GOT3 (cell line): ENCODE measurements at places on chromosomes 2 and 18.

DNA sequence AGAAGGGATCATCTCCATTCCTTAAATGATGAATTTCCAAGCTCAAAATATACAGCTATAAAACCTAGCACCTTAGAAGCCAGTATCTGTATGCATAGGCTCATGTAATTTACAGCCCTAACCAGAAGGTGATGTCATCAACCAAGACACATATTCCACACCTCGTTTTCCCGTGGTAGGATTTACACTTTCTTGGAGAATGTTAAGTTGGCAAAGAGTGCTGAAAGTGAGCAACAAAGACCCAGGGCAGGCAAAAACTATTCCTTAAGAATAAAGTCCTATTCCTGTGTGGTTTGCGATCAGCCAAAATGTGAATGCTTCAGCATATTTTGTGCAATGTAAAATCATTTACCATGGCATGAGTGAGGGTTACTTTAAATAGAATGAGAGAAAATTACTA, 247.1 kb downstream of the OSR1 start:
- no peak for DNase-seq

DNA sequence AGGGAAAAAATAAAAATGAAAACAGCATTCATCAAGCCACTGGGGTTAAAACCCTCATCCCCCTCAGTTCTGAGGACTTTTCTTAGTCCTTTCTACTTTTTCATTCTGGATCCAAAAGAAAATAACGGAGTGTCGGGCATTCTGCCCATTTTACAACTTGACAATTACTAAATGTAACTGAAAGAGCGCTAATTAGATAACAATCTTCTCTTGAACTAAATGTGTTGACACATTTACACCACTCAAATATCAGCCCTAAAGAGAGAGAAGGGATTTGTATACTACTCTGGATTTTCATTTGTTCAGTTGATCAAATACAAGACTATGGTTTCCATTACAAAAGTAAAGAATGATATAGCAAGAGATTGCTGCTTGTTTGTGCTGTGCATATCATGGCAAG, 27.5 kb downstream of the ABCA12 start:
- no peak for DNase-seq

DNA sequence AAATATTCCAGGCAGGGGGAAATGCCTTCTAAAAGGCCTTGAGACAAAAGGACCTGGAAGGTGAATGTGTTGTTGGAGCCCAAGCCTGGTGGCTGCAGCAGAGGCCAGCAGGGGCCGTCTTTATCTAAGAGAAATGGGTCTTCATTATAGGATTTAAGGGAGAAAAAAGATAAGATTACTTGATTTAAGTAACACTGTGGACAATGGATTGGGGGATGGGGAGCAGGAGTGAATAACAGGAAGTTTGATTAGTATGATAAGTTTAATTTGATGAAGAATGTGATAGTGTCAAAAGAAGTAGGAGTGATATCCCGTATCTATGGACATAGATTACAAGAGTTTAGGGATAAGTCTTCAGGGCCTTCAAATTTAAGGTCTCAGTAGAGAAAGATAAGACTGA, 64.2 kb downstream of the WDR75 start:
- no peak for DNase-seq

DNA sequence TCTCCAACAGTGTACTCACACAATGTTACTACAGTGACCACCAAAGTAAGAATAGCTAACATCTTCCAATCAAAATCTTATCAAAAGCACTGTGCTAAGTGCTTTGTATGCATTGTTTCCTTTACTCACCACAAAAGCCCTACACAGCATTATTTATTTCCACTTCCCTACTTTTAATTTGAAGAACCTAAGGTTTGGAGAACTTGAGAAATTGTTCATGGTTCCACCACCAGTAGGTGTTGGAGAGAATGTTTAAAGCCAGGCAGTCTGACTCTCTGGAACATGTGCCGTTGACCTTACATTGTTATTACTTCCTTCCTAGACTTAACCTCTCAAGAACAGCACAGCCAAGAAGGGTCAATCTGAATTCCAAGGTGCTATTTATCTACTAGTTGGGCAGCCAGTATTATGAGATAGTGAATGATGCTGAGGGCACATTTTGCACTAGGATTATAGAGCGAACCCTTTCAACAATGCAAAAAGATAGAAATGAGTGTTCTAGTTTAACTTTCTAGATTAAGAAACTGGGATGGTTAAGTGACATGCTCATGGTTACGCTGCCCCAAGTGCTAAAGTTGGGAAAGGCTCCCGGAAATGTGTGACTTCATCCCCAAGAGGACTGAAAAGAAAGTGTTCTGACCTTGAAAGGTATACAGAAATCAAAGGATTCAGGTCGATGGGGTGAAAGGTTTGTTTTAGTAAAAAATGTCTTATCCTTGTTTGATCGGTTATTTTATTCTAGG, 55.2 kb upstream of the FAM136A start:
- DNase-seq: no peak

GRCh38 chr2:205175831-205176230, 506.5 kb upstream of the NRP2 start:
- no peak for DNase-seq

DNA sequence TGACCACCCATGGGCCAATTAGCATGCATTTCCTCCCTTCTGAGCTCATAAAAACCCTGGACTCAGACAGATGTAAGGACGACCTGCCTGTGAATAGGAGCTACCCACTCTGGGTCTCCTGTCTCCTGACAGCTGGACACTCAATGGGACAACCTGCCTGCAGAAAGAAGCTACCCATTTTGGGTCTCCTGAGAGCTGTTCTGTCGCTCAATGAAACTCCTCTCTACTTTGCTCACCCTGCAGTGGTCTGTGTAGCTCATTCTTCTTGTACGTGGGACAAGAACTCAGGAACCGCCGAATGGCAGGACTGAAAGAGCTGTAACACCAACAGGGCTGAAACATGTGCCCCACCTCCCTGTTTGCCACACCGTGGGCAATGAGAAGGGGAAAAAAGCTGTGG, 60.3 kb upstream of the DYNC1I2 start:
- no peak for DNase-seq

- no peak for DNase-seq
These were observed 106.2 kb downstream of the CPS1 start for GRCh38 chr2:210662560-210662959.

GRCh38 chr2:168992591-168993349, 38.4 kb downstream of the ABCB11 start:
- DNase-seq: no peak

GRCh38 chr2:161421686-161422085, 5.6 kb downstream of the TBR1 start:
- no peak for DNase-seq

- no peak for DNase-seq
These were observed 299.1 kb upstream of the SLC14A2 start for GRCh38 chr18:45316127-45316526.

- DNase-seq: no peak
These were observed 6.7 kb downstream of the TNFRSF11A start for GRCh38 chr18:62331581-62332356.

DNA sequence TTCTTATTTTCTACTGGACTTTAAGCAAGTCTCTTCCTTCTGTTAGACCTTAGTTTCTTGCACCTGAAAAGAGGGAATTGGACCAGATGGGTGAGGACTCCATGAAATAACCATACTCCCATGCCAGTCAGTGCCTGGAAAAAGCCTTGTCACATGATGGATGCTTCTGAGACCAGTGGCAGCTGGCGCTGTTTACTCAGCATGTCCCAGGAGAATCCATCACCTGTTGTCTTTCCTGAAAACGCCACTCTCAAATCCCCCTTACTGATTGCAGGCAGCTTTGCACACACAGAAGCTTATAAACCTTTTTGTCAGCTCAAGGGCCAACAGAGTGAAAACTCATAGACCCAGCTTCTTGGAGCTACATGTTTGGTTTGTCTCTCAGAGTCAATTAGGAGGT, 117.6 kb downstream of the POLE4 start:
- DNase-seq: no peak

DNA sequence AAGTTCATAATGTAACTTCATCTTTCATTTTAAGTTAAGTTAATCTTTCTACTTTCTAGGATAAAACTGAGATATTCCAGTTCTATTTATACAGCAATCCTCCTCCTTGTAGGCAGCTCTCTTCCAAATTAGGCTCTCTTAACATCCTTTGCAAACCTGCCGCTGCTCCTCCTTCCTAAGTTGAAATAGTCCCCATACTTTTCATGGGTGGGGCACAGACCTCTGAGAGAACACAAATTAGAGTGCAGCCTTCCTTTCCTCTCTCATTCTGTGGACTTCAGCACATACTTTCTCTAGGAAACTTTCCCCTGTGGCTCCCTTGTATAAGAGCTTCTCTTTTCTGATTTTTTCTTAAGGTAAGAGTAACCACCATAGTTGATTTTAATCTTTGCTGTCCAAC, 28.3 kb downstream of the TWSG1 start:
- DNase-seq: no peak

DNA sequence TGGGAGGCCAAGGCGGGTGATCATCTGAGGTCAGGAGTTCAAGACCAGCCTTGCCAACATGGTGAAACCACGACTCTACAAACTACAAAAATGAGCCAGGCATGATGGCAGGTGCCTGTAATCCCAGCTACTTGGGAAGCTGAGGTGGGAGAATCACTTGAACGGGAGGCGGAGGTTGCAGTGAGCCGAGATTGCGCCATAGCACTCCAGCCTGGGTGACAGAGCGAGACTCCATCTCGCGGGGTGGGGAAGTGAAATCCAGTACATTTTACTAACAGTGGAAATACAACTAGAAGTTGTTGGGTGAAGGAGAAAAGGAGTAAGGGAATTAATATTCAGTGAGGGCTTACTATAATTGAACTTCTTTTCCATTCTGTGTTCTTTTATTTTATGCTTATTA, 13.2 kb upstream of the ENOSF1 start:
- no peak for DNase-seq

- DNase-seq: no peak
These were observed 784.1 kb upstream of the CDH7 start for GRCh38 chr18:64966667-64967066.

DNA sequence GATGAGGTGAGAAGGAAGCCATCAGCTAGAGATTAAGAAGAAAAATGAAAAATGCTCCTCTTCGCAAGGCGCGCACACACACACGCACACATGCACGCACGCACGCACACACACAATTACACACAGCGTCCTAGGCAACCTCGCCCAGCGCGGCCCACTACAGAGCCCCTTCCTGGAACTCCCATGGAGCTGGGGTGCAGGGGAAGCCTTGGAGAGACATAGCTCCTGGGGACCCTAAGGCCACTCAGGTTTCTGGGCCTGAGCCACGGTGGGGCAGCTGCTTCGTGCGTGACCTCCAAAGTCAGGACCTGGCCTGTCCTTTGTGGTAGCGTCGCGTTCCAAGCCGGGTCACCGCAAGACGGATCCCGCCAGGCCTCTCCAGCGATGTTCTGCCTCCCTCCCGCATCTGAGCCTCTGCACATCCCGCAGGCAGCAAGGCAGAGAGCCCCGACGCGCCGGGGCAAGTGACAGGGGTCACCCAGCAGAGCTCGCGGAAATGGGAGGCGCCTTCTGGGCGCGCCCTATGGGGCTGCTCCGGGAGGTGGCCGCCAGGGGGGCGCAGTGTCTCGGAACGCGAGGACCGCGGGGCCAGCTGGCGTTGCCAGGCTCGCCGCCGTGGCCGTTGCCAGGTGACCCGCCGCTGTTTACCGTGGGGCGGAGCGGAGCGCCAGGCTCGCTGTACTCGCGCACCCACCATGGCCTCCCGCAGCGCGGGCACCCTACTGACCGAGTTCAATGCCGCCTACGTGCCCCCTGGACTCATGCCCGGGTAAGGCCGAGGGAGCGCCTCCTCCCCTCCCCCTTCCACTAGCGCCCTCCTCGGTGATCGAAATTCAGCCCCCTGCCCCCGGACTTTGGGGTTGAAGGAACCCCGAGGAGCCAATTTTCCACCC, 79.0 kb downstream of the CIB4 start:
- no peak for DNase-seq

- no peak for DNase-seq
These were observed 161.9 kb downstream of the PID1 start for GRCh38 chr2:229109195-229109594.

DNA sequence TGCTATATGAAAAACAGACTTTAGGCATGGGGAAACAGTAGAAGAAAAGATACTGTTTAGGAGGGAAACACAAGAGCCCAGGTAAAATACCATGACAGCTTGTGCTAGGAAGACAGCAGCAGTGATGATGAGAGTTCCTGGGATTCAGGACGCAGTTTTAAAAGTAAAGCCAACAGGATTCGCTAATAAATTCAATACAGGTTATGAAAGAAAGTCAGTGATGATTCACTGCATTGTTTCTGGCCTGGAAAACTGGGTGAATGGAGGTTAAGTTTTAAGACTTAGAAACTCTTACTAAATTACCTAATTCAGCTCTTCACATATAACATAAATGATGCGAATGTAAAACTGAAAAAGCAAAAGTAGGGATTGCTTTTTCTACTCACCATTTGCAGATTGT, 27.9 kb upstream of the RNU4ATAC start:
- DNase-seq: no peak

GRCh38 chr2:69103419-69103818, 90.4 kb downstream of the ANTXR1 start:
- no peak for DNase-seq

GRCh38 chr2:178514664-178515063, 34.4 kb downstream of the PLEKHA3 start:
- DNase-seq: no peak

DNA sequence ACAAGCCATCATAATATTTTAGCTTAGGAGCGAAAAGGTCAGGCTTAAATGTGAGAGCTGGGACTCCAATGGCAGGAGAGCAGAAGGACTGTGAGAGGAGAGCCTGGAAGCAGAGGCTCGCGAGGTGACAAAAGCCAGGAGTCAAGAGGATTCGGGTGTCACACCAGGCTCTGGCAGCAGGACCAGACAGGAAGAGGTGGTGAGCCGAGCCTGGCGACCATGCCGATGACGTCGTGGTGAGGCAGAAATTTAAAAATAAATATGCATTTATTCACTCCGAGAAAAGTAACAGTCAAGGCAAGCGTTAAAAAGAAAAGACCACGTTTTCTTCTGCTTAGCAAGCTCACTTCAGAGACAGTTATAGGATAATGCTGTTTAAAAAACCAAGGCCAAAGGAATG, 31.3 kb upstream of the ZNF236 start:
- DNase-seq: no peak

- DNase-seq: no peak
These were observed 342.6 kb upstream of the HS6ST1 start for GRCh38 chr2:128661311-128661710.

- DNase-seq: no peak
These were observed 42.2 kb downstream of the FRZB start for GRCh38 chr2:182824056-182824766.
